Breast epithelium (tissue), 4 donors: ENCODE measurements at places on chromosomes 3 and 15.

GRCh38 chr3:140007081-140007480 lies 72.1 kb downstream of the CLSTN2 start:
- DNase-seq: no peak

GRCh38 chr3:115652738-115653137 lies 29.4 kb downstream of the GAP43 start:
- DNase-seq: no peak

GRCh38 chr3:16362770-16363169 lies 97.8 kb downstream of the OXNAD1 start:
- no peak for DNase-seq

DNA sequence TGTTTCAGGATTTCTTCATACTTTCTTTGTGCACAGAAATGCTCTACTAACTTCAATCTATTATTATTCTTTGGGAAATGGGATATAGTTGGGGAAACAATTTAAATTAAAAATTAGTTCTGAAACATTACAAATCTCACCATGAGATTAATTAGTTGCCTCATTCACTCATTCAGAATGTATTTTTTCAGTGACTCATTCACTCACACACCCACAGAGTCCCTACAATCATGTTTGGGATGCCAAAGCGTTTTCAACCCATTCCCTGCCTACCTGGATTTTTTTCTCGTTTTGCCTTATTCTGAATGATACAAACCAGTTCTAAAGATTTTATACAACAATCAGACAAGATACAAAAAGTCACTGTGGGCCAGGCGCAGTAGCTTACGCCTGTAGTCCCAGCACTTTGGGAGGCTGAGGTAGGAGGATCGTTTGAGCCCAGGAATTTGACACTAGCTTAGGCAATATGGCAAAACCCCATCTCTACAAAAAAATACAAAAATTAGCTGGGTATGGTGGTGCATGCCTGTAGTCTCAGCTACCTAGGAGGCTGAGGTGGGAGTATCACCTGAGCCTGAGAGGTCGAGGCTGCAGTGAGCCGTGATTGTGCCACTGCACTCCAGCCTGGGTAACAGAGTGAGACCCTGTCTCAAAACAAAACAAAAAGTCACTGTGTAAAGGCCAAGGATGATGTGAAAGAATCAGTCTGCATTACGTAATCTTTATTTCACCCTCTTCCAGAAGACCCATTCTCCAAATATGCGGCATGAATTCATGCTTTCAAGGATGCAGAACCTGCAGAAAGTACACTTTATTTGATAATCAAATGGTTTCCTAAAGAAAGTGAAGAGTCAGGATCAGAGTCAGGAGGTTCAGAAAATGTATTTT lies 34.8 kb upstream of the ARHGEF3 start:
- no peak for DNase-seq

DNA sequence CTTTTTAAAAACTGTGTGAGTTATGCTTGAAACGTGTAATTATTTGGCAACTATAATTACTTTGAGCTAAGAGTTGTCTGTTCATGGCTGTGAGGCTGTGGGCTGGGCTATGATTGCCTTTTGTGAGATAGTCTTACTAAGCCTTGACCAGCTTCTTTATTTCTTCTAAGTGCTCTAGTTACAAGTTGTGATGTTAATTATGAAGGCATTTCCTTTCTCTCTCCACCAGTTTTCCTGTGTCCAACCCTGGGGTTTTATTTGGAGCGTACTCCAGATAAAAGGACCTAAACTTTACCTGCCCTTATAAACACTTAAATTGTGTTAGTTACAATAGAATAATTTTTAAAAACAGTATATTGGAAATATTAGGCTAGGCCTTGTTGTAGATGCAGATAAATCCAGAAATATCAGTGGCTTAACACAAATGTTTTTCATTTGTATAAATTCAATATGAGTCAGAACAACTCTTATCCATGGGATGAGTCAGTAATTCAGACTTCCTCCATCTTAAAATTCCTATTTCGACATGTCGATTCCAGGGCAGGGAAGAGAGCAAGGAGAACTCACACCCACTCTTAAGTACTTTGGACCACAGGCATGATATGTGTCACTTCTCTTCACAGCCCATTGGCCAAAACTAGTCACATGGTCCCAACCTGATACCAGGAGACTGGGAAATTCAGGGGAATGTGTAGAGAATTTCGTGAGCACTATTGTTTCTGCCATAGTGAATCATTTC lies 17.0 kb downstream of the TMEM62 start:
- no peak for DNase-seq

DNA sequence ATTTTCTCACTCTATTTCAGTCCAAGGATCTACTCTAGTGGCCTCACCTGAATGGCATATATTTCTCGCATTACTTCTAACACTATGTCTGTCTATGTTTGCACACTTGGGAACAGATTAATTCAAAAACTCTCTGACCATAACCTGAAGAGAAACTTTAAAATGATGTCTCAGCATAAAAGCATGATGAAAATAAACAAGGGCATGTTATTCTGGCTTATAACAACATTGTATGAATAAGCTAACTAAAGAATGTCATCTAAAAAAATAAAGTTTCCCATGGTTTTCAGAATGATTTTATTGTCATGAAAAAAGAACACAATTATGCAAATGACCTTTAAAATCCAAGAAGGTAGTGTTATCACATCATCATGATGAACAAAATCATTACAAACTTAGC lies 85.5 kb upstream of the ROBO2 start:
- no peak for DNase-seq

- no peak for DNase-seq
Observed at GRCh38 chr3:189806171-189806951, 175.2 kb downstream of the TP63 start.

- no peak for DNase-seq
Observed at GRCh38 chr3:144273601-144274000, 302.0 kb downstream of the DIPK2A start.

DNA sequence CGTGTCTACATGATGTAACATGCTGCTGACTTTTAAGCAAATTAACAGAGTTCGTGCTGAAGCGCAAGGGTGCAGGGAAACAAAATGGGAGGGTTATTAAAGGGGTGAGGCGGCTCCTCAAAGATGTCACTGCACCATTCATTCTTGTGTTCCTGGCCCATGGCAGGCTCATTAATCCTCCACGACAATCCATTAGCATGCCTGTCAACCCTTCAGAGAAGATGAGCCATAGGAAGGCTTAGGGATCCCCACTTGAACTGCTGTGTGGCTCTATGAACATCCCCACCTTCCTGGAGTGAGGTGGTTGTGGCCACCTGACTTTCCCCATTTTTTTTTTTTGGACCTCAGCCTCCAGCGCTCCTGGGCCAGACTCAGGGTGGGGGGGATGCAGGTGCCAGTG lies 45.8 kb downstream of the IGF1R start:
- no peak for DNase-seq

DNA sequence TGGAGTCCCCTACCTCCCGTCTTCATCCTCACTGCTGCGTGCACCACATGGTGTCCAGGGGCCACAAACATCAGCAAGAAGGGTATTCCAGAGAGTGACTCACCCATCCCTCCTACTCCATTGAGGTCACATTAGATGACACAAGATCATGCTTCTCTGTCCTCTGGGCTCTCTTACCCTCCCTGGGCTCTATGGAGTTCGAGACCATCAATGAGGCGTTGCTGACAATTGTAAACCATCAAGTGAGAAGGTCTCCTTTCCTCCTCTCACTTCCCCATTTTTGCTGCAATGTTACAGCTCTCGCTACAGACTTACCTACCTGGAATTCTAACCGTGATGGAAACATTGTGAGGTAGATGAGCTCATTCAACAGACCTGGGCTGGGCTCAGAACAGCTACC lies 51.7 kb downstream of the HMCES start:
- DNase-seq: no peak

- no peak for DNase-seq
Observed at GRCh38 chr3:168864107-168865021, 768.6 kb upstream of the GOLIM4 start.

GRCh38 chr3:141391991-141392316 lies 23.6 kb downstream of the ZBTB38 start:
- DNase-seq: no peak

DNA sequence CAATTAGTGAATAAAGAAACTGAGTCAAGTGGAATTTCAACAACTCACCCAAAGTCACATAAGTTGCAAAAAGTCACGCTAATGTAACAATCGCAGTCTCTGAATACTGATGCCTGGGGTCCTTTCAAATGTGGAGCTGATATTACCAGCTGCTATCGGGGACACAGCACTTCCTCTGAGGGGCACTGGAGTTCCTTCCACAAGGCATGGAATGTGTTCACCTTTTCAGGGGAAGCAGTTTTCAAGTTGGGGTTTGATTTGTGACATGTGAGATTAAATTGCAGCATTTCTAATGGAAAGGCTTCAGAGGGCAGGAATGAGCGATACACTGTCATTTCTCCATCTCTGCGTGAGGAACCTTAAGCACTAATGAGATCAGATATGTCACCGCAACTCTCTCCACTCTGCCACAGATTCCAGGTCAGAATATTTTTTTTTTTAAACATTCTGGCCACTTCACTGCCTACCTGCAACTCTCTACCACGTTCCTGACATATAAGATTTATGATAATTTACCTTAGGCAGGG lies 807.2 kb upstream of the CFAP20DC start:
- DNase-seq: no peak

GRCh38 chr3:14598143-14598569 lies 53.4 kb upstream of the CCDC174 start:
- no peak for DNase-seq

- no peak for DNase-seq
Observed at GRCh38 chr3:32143849-32144757, 37.7 kb downstream of the GPD1L start.

DNA sequence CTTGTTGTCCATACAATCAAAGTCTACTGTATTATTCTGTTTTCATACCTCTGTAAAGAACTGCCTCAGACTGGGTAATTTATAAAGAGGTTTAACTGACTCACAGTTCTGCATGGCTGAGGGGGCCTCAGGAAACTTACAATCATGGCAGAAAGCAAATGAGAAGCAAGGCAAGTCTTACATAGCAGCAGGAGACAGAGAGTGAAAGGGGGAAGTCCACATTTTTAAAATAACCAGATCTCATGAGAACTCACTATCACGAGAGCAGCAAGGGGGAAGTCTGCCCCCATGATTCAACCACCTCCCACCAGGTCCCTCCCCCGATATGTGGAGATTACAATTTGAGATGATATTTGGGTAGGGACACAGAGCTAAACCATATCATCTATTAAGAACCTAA lies 724.6 kb upstream of the CBLB start:
- DNase-seq: no peak

GRCh38 chr3:153599685-153600084 lies 437.7 kb downstream of the RAP2B start:
- DNase-seq: peak; percentile 18

- DNase-seq: no peak
Observed at GRCh38 chr3:133293397-133294110, 106.3 kb upstream of the BFSP2 start.

- DNase-seq: no peak
Observed at GRCh38 chr3:186108106-186108940, 566 bp downstream of the ETV5 start.

DNA sequence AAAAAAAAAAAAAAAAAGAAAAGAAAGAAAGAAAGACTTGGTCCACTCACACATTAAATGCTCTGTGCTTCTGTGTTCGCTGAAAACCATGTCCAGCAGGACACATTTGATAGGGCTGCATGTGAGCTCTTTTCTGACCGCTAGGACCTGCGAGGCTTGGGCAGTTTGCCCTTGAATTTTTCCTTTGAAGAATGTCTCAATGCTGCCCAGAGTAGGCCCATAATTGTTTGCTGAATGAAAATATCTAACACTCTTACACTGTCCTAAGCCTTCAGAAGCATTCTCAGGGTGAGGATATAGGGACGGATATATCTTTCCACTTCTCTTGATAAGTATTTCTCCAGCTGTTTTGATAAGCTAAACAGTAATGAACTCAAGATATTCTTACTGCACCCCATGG lies 6.0 kb downstream of the KIF9 start:
- DNase-seq: no peak

DNA sequence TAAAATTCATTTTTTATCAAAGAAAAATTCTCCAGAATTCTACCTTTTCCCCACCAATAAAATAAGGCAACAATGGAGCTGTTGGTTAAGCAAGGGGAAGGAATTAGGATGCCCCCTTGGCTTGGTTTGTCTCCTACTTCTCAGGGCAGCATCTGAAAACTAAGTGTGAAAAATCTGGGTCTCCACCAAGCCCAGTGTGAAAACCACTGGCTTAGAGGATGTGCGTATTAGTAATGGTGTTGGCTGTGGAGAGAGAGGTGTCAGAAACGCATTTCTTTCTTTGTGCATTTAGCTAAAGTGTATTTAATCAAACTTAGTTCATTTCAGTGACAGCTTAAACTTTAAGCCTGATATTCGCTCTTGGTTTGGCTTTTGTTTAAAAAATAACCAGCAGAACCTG lies 662.7 kb downstream of the MCTP2 start:
- no peak for DNase-seq

DNA sequence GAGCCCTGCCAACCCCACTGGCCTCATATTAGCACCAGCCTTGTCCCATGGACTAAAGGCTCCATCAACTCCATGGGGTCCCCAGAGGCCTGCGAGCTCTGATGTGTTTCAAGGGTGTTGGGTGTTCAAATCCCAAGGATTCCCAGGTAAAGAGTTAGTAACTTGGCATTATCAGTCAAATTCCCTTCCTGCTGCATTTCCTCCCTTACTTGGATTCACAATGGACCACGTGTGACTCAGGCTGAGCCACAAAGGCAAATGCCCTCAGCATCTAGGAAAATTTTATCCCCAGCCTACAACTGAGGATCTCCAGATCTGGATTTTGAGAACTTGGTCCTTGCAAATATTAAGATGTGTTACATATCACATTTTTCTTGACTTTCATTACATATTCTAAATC lies 58.8 kb downstream of the GADL1 start:
- no peak for DNase-seq

GRCh38 chr3:100766069-100766468 lies 56.8 kb downstream of the TFG start:
- no peak for DNase-seq

- DNase-seq: no peak
Observed at GRCh38 chr3:104460477-104461406, 906.0 kb upstream of the ALCAM start.

- no peak for DNase-seq
Observed at GRCh38 chr3:104353951-104354350, 1012.8 kb upstream of the ALCAM start.

DNA sequence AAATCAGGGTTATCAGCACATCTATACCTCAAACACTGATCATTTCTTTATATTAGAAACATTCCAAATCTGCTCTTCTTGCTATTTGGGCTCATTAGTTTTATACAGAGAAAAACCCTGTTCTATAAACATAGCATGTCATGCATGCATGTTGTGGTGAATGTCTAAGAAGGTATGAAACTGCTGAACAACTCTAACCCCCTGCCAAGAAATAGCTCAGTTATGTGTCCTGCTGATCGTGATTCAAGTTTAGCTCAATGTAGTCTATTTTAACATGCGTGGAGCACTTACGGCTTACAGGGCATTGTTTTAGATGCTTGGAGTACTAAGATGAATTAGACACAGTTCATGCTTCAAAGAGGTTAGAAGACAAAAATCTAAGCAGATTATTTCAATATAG lies 35.8 kb downstream of the MYH15 start:
- no peak for DNase-seq
